ENCODE measurements at places on chromosomes 2 and 18.
A peak's percentile ranks its signal among the peaks of the same experiment; 100 is the strongest.

DNA sequence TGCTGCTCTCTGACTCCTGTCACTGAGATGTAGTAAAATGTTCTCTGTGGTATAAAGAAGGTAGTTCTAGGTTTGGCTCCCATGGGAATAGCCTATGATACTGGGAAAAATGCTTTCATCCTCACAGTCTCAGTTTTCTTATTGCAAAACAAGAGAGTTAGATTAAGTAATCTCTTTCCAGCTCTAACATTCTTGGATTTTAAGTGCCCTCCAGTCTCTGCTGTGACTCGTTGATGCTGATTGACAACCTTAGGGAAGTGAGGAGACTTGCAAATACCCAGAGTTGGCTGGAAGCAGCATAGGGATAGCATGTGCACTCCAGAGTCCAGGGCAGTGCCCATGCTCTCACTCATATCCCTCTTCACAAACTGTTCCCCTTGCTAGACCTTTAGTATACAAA lies 534.9 kb downstream of the SLC4A3 start:
- DNase-seq = no peak

DNA sequence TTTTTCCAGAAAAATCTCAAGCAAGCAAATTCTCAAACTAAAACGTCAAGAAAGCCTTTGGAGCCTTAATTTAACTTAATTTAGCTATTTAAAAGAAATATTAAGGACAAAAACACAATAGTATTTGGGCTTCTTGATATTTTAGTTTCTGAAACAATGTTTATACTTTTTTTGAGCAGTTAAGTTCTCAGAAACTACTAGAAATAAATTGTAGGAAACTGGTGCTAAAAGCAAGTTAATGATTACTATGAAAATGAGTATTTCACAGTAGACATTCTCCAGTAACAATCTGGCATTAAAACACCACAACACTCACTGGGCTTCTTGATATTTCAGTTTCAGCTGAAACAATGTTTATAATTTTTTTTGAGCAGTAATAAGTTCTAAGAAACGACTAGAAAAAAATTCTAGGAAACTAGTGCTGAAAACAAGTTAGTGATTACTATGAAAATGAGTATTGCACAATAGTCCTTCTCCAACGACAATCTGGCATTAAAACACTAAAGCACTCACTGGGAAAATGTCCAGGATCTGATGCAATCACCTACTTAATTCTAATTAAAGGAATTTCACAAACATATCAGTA lies 45.1 kb downstream of the TRAK2 start:
- no peak for DNase-seq

DNA sequence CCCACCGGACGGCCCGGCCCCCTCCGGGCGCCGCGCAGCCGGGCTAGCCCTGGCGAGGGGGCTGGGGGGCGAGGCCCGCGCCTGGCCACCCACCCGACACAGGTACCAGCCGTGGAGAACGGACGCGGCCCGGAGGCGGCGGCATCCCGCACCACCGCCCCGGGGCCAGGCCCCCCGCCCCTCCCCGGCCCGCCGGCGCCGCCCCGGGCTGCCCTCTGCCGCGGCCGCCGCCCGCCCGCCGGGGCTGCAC lies 405 bp downstream of the SOS1 start:
- no peak for DNase-seq

- DNase-seq = no peak
These were observed 28.9 kb upstream of the HDAC4 start for GRCh38 chr2:239429473-239430350.

DNA sequence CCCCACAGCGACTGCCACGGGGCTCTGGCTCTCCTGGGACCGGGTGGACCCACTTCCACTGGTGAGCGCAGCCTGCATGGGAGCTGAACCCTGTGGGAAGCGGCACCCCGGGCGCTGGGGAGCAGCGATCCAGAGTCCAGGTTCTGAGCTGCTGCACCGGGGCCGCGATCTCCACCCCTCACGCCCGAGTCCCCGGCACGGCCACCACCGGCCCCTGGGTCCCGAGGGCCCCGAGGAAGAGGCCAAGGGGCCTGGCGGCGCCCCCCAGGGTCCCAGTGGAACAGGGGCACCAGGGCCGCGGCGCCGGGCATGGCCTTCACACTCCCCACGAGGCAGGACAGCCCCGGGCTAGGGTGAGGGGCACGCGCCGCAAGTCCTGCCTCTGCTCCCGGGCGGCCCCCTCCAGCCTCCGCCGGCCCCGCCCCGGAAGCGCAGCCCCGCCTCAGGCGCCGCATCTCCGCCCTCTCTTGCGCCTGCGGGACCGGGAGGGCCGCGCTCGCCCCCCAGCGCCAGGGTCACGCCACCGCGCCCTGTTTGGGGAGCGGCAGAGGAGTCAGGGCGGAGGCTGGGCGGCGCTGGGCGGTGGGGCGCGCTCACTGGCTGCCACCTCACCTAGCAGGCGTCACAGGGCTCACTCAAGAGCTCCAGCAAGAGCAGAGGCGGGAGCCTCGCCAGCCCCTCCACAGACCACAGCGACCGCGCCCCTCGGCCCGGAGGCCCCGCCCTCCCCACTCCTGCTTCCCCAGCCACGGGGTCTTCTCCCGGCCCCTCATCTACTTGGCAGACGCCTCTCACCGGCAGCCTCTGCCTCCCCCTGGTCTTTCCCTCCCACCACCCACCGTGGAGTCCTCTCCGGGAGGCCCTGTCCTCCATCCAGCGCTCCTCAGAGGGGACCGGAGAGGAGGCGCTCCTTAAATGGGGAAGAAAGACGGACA lies 26.8 kb downstream of the THAP4 start:
- DNase-seq = peak; percentile 71

GRCh38 chr2:42848726-42849290 lies 56.4 kb upstream of the HAAO start:
- DNase-seq = no peak

- no peak for DNase-seq
These were observed 109.9 kb upstream of the DTNA start for GRCh38 chr18:34600158-34600557.

DNA sequence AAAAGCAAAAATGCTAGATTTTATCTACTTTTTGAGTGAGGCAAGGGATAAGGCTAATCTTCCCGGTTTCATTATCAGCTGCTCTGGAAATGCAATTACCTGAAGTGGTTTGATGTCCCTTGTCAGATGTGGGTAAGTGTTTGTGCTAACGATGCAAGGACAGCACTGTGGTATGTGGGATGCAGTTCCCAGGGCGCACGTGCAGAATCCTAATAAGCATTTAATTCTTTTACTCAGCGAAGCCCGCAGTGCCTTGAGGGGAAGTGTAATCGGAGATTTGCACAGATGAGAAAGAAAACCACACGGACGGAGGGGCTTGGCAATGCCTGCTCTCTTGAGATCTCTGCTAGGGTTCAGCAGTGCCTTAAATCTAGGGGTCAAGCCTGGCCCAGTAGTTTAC lies 108.5 kb upstream of the LYPD6 start:
- no peak for DNase-seq

GRCh38 chr18:43780782-43781340 lies 503.6 kb upstream of the SYT4 start:
- no peak for DNase-seq

GRCh38 chr2:43102366-43103092 lies 123.9 kb downstream of the ZFP36L2 start:
- DNase-seq = no peak

- no peak for DNase-seq
These were observed 35.4 kb upstream of the PGAP1 start for GRCh38 chr2:196961889-196962288.

- no peak for DNase-seq
These were observed 60.2 kb downstream of the CDCA7 start for GRCh38 chr2:173414823-173415322.

DNA sequence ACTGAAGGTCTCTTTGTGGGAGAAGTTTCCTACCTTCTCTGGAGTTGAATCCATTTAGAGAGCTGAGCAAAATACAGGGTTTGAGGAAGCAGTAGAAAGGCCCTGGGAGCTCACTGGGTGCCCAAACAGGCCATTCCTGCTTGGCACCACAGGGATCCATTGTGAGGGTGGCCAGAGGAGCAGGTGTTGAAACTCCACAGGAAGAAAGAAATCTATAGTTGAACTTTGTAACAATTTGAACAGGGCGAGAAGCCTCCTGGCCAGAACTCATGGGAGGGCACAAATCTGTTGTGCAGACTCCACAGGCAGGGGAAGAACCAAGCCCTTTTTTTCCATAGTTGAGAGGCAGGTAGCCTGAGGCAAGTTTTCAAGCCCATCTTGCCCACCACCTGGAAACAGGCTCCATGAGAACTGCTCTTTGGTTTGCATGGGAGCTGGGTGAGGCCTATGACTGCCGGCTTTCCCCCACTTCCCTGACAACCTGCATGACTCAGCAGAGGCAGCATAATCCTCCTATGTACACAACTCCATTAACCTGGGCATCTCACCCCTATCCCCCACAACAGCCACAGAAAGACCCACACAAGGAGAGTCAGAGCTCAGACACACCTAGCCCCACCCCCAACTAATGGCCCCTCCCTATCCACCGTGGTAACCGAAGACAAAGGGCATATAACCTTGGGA lies 1053.0 kb downstream of the TSN start:
- no peak for DNase-seq

DNA sequence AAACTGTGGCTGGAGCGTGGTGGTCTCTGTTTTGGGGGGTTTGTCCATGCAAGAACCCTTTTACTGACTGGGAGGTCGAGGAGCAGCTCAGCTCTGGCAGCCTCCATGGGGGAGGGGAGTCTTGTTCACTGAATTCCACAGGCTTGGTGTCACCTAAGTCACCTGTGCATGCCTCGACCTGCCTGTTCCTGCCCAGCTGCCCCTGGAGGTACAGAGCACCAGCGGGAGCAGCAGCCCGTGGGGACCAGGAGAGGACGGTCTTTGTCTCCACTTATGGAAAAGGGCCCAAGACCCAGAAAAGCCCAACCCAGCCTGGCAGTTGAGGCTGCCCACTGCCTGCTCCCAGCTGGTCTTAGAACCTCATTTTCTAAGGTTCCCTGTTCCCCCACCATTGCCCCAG lies 168.7 kb upstream of the AGAP1 start:
- DNase-seq = no peak

DNA sequence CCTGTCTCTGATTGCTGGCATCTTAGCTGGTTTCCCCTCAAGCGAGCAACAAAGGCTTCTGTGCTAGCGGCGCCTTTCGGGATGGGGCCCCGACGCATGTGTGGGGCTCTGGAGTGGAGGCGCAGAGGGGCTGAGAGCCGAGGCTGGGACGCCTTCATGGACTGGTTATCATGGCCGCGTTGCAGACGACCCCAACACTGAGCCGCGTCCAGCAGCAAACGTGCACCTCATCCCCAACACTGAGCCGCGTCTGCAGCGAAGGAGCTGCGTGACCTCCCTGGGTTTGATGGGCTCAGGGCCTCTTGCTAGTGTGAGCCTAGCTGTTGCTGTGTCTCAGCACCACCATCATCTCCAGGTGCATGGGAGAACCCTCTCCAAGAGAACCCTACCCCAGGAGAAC lies 123.7 kb upstream of the CTDP1 start:
- DNase-seq = no peak

DNA sequence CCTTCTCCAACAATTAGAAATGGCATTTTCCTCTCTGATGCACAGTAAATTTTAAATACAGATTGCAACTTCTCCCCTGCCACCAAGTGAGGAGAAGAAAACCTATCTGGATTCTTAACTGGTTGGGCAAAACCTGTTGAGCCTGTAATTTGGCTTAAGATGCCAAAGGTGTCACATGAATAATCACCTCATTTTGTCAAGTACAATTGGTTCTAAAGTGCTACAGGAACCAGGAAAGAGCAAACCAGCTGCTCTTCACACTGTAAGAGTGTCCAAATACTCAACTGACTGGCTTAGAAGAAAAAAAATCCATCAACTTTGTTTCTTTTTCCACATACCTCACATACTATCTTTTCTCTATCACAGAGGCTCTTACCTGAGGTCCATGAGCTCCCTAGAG lies 35.4 kb downstream of the NPC1 start:
- DNase-seq = no peak

GRCh38 chr2:155412598-155412997 lies 714.1 kb downstream of the KCNJ3 start:
- no peak for DNase-seq

DNA sequence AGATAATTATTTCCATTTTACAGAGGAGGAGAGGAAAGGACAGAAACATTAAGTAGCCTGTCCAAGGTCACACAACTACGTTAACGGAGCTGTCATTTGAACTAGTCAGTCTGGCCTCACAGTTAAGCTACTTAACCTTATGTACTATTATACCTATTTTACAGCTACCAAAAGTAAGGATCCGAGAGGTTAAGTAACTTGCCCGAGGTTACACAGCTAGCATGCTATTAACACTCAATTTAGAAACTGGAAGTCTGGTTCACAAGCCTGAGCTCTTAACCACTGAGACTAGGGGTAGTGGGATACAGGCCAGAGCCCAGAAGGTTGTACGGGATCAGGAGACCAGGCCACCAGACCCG lies 476 bp downstream of the GLB1L start:
- DNase-seq = no peak

- no peak for DNase-seq
These were observed 176.2 kb downstream of the BCL2 start for GRCh38 chr18:63143330-63143771.

DNA sequence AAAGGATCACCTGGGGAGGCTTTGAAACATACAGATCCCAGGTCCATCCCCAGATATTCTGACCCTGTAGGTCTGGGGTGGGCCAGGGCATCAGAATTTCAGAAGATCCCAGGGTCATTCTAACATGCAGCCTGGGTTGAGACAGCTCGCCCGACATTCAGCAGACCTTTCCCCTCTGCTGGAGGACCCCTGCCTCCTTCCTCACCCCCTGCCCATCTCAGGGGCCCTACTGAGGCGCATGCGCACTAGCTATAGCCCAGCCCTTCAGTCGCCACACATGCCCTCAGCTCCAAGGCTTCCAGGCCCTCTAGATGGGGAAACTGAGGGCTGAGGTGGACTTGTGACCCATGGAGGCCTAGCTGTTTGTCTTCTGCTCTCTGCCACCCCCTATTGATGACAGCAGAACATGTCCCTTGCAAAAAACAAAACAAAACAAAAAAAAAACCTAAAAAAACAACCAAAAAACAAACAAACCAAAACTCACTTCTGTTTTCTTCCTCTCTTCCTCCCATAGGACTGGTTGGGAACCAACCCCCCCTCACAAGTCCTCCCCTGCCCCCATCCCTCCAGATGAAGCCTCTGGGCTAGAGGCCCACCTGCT lies 91.3 kb downstream of the ZBTB7C start:
- no peak for DNase-seq

DNA sequence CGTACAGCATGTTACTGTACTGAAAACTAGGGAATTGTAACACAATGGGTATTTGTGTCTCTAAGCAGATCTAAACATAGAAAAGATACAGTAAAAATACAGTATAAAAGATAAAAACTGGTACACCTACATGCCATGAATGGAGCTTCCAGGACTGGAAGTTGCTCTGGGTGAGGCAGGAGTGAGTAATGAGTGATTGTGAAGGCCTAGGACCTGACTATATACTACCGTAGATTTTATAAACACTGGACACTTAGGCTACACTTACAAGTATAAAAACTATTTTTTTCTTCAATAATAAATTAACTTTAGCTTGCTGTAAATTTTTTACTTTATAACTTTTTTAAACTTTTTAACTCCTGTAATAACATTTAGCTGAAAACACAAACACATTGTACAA lies 324.4 kb upstream of the TNP1 start:
- DNase-seq = no peak

- no peak for DNase-seq
These were observed 51.7 kb downstream of the RBKS start for GRCh38 chr2:27838502-27838901.

Data from stimulated activated CD8-positive, alpha-beta memory T cell treated with anti-CD3 and anti-CD28 coated beads, Interleukin-15, amount 100 ng/mL, for 1 hour (primary cell).